ENCODE measurements at places on chromosomes 3 and 15.

- DNase-seq = no peak
Measured at GRCh38 chr3:16249336-16249735, 15.4 kb downstream of the DPH3 start.

GRCh38 chr15:90540768-90541167 lies 11.0 kb downstream of the CRTC3 start:
- no peak for DNase-seq

DNA sequence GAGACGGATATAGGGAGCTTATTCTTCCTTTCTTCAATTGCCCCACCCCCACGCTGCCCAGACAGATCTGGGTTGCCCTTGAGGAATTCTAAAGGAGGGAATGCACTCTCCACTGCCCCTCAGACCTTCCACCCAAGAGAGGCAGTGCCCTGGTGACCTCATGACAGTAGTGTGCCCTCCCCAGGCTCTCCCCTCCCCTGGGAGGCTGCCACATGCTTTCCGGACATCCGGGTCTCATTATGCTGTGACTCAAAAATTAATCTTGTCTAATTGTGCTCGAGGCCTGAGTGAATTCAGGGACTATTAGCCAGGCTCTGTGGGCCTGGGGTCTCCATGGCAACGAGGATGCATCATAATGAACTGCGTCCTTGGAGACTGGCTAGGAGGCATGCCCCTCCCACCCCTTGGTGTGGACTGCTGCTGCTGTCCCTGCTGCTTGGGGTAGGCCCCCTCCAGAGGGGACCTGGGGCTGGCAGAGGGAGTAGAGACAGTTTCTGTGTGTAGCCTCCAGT lies 20.8 kb downstream of the CORO2B start:
- no peak for DNase-seq

- DNase-seq = no peak
Measured at GRCh38 chr3:188693435-188693834, 478.3 kb upstream of the TPRG1 start.

- DNase-seq = no peak
Measured at GRCh38 chr3:62586356-62586755, 213.0 kb upstream of the FEZF2 start.
